ENCODE measurements at places on chromosomes 6 and 20.

DNA sequence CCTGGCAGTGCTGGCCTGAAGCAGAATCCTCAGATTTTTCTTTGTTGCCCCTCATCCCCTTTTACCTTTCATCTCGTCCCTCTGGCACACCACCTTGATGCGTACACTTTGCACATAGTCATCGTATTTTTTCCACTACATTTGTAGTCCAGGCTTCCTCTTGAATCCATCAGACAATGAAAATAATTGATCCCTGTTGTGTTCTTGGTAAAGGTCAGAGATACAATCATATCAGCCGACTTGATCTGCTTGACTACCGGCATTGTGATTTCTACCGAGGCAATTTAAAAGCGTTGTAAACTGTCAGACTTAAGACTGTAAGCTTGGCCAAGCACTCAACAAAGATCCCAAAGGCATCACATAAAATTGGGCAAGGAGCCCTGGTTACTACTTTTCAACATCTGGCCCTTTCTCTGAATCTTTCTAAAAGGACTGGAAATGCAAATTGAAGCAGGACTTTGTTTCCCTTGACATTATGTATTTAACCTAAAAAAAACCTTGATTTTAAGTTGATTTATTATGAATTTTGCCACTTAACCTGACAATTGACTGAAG, 512.6 kb downstream of the LMBRD1 start:
- DNase-seq = no peak

DNA sequence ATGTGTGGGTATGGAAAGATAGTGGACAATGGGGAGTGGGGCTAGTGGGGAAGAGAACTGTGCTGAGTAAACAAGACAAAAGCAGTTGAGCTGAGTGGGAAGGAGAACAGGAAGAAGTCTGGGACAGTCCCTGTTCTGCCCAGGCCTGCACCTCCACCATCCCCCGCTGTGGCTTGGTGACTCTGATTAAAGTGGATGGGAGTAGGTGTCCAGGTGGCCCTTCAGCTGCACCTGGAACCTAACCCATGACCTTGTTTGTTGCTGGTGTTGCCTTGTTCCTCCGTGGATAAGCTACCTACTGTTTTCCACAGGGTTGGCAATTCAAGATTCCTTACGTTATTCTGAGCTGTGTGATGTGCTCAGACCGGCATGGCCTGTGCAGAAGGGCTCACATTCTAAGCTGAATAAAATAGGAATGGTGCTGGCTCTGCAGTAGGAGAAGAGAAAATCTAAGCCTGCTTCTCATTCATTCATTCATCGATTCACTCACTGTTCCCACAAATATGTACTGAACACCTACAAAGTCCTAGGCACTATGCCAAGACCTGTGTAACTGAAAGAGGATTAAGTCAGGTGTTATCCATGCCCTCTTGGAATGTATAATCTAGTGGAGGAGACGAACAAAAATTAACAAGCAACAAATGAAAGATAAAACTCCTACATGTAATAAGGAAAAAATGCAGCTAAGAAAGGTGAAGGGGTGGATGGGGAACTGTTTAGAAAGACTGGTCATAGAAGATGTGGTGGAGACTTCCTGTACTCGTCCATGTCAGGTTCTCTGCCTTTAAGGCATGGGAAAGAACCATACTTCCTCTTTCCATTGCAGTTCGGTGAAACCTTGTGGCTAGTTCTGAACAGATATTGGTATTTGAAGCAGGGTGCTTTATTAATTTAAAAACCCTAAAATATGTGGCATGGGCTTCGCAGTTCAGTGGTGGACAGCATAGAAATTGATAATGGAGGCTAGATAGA, 10.1 kb upstream of the CALHM6 start:
- peak; percentile 15 for DNase-seq

- DNase-seq = no peak
Measured at GRCh38 chr6:106372838-106373501, 12.5 kb downstream of the CRYBG1 start.

GRCh38 chr6:106560996-106561685, 68.2 kb downstream of the RTN4IP1 start:
- no peak for DNase-seq

DNA sequence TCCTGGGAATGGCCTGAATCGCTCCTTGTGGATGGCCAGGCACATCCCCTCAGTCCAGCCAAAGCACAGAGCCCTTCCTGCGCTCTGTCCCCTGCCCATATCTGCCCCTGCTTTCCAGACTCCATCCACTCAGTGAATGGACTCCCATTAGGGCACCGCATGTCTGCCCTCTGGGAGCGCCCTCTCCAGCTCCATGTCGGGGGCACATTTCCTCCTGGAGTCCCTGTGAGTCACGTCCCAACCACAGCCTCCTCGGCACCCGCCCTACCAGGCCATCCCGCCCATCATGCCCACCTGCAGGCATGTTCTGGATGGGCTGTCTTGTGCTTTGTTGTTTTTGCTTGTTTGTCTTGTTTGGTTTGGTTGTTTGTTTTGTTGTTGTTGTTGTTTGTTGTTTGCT, 96.8 kb downstream of the PSMB1 start:
- no peak for DNase-seq

- no peak for DNase-seq
Measured at GRCh38 chr20:8547968-8548588, 416.0 kb downstream of the PLCB1 start.

- no peak for DNase-seq
Measured at GRCh38 chr6:169669147-169669546, 32.7 kb downstream of the WDR27 start.

DNA sequence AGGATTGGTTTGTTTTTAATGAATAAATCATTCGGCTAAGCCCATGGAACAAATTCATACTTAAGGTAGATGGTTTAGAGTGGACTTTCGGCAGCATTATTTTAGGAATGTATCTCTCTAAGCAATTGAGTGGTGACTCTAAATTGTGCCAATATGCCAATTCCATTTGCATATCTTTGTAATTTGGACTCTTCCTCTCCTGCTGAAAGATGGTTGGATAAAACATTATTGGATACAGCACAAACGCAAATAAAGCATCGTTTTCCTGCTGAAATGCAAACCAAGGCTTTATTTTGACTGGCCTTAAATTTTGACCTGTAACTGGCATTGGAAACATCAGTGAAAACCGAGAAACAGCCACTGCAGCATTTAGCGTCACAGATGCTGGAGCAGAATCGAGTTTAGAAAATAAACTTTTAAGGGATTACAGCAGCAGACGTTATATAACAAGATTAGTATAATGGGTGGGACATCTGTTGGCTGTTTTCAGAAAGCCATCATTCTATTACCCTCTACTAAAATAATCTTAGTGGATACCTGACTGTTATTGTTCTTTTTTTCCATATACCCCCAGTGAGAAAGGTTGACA, 726.0 kb downstream of the KIF16B start:
- peak; percentile 25 for DNase-seq

DNA sequence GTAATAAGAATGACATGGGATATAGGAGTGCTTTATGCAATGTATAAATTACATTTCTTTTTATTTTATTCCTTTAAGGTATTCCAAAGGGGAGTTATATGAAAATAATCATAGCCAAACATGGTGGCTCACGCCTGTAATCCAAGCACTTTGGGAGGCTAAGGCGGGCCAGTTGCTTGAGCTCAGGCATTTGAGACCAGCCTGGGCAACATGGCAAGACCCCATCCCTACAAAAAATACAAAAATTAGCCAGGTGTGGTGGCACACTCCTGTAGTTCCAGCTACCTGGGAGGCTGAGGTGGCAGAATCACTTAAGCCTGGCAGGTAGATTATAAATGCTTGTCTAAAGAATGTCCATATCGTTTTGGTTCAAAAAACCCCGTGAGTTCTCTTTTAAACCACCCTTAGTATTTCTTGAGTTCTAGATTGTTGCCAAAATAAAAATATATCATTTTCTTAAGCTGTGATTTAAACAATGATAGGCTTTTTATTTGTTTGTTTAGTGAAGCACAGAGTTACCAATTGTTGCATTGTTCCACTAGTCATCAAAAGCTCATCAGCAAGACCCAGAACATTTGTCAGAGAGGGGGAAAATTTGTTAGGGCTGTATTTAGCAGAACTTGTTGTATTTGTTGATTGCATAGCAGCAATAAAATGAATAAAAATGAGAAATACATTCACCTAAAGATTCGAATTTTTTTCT, 146.2 kb downstream of the KHDC1L start:
- DNase-seq = no peak

- DNase-seq = no peak
Measured at GRCh38 chr6:170026751-170027646, 263.9 kb downstream of the DLL1 start.

DNA sequence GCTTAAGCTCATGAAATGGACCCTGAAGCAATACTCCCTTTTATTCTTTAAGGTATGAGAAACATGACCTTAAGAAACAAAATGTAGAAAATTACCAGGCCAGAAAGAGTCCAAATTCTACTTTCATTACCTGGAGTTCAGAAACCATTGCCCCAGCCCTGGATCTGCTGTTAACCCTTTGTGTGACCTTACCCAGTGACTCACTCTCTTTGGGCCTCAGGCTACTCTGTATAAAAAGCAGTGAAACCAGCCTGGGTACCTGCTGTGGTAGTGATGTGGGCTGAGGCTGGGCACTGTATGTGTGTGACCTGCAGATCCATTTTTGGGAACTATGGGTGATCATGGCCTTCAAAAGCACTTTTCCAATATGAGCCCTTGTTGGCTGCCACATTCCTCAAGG, 47.2 kb downstream of the SLC9A8 start:
- DNase-seq = no peak

DNA sequence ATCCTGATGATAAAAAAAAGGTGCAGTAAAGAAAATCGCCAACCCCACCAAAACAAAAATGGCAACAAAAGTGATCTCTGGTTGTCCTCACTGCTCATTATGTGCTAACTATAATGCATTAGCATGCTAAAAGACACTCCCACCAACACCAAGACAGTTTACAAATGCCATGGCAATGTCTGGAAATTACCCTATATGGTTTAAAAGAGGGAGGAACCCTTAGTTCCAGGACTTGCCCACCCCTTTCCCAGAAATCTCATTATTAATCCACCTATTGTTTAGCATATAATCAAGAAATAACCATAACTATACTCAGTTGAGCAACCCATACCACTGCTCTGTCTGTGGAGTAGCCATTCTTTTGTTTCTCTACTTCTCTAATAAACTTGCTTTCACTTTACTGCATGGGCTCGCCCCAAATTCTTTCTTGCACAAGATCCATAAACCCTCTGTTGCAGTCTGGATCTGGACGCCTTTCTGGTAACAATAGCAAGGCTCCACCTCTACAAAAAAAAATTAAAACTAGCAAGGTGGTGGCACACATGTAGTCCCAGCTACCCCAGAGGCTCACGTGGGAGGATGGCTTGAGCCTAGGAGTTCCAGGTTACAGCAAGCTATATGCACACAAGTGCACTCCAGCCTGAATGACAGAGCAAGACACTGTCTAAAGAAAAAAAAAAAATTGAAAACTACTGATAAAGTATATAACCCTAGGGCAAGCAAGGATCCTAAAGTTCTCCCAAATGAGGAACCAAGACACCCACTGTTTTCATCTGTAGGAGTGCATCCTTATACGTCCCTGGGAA, 278.8 kb upstream of the JARID2 start:
- DNase-seq = no peak

- DNase-seq = no peak
Measured at GRCh38 chr20:37142708-37143107, 36.4 kb upstream of the RPN2 start.

GRCh38 chr20:47108994-47109393, 214.4 kb downstream of the EYA2 start:
- peak; percentile 24 for DNase-seq

- no peak for DNase-seq
Measured at GRCh38 chr6:169809386-169809785, 58.0 kb downstream of the ERMARD start.

- no peak for DNase-seq
Measured at GRCh38 chr6:22727710-22728109, 158.3 kb downstream of the HDGFL1 start.

DNA sequence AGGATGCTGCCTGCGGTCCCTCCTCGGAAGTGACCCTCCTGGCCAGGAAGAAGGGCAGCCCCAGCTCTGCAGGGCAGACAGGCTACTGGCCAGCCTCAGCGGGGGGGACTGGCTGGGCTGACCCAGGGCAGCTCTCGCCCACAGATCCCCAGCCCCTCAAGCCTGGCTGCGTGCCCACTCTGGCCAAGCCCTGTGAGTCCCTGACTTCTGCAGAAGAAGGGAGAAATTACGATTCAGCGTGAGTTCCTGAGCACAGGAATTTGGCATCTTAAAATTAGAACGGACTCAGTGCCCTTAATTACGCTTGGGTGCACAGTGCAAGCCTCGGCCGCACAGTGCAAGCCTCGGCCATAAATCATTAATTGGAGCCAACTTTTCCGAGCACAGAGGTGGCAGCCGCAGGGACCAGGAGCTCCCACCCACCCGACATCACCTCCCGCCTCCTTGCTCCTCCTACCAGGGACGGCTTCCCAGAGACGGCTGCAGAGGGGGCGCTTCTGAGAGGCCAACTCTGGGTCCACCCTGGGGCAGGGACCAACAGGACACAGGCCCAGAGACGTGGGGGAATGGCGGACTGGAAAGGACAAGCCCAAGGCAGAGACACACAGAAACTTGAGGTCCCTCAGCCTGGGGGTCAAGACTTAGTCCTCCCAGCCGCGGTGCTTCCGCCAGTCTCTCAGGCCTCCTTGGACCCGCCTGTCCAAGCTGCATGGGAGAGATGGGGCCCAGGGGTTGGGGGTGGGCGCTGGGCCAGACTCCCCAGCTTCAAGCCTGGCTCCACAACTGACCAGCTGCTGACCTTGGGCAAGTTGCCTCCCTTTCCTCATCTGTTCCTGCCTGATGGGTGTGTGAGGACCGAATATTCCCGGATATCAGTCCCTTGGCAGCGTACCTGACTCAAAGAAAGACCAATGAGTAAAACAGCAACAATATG, 165.4 kb downstream of the TAF4 start:
- DNase-seq = no peak

GRCh38 chr6:905556-905955, 212.6 kb upstream of the EXOC2 start:
- DNase-seq = no peak

DNA sequence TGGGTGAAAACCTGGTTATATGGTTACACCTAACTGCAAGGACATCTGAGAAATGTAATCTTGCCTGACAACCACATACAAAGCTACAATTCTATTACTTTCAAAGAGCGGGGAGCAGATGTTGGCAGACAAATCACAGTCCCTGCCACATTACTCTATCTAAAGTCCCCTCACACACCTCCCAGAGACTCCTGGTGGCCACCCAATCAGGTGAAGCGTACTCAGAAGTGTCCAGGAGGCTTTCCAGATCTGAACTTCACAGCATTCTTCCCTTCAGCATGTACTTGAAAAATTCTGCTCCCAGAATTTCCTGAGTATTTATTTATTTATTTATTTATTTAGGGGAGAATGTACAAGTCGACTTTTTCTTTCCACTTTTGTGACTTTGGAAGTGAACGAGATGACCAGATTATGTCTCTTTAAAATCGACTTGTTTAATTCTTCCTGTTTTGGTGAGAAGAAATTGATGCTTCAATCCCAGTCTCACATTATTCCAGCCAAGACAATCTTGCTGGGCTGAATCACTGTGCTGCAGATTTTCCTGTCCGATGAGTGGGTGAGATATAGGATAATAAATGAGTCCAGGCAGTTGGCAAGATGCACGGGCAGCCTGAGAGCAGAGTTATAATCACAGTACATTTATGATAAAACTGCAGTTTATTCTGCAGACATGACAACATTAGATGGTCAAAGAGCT, 46.9 kb upstream of the POPDC3 start:
- DNase-seq = peak; percentile 5

- DNase-seq = no peak
Measured at GRCh38 chr6:130136798-130137197, 86.0 kb downstream of the SAMD3 start.

GRCh38 chr6:116133453-116133852, 7.5 kb upstream of the COL10A1 start:
- no peak for DNase-seq

Data from stomach (tissue), 19 donors.